ENCODE measurements at places on chromosomes 7 and 10. TPM values are rescaled to one million over a fixed set of nuclear protein-coding genes. Genes with fewer than 3 reads are reported as not detected.

POU6F2 gene
- 0.32 TPM for total RNA-seq

EN2 gene
- not detected for total RNA-seq

GLI3 gene
- total RNA-seq = 0.15 TPM

ABCA13 gene
- total RNA-seq = 0.05 TPM

NUTM2E gene
- total RNA-seq = 0.28 TPM

CLRN3 gene
- not detected for total RNA-seq

OR6V1 gene
- not detected for total RNA-seq

SLC13A4 gene
- total RNA-seq = not detected

H2AZ2 gene
- 331 TPM for total RNA-seq

RINT1 gene
- total RNA-seq = 22.8 TPM

PLEKHA1 gene
- total RNA-seq = 5.3 TPM

DNA sequence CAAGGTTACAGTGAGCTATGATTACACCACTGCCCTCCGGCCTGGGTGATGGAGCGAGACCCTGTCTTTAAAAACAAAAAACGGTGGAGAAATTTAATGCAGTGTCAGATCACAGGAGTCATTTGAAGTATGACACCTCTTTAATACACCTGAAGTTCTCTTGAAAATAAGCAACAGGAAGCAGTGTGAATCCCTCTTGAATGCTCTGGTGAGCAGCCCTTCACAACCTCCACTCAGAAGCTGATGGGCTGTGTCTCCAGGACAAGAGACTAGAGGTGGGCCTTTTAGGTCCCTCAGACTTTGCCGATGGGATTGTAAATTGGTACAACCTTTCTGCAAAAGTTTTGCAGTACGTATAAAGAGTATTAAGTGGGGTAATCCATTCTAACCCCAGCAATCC lies 50.1 kb downstream of the CYP26A1 start:
- no peaks in the 10 kb centered on the region for H3K27me3 ChIP-seq
- no peak overlapping the region for H3K4me3 ChIP-seq
- H3K27ac ChIP-seq = no peak overlapping the region
- peaks cover 6% of the 10 kb centered on the region for H3K36me3 ChIP-seq

- H3K36me3 ChIP-seq = no peaks in the 10 kb centered on the region
- no peak overlapping the region for H3K27ac ChIP-seq
- H3K4me3 ChIP-seq = no peak overlapping the region
- H3K27me3 ChIP-seq = no peaks in the 10 kb centered on the region
Observed at GRCh38 chr7:97693586-97693985, 38.3 kb upstream of the TAC1 start.

- no peaks in the 10 kb centered on the region for H3K27me3 ChIP-seq
- no peak overlapping the region for H3K27ac ChIP-seq
- no peaks in the 10 kb centered on the region for H3K36me3 ChIP-seq
- no peak for DNase-seq
Observed at GRCh38 chr10:82668221-82668895, 793.4 kb downstream of the NRG3 start.

DNA sequence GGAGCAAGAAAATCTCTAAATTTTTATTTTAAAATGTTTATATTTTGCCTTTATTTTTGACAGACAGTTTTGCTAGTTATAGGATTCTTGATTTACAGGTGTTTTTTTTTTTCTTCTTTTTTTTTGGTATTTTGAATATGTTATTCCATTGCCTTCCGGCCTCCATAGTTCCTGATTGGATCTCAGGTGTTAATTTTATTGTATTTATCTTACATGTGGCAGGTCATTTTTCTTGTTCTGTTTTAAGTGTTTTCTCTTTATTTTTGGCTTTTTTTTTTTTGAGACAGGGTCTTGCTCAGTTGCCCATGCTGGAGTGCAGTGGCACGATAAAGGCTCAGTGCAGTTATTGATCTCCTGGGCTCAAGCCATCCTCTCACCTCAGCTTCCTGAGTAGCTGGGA lies 73.9 kb downstream of the MLLT10 start:
- H3K27ac ChIP-seq = no peak overlapping the region
- no peaks in the 10 kb centered on the region for H3K27me3 ChIP-seq
- H3K36me3 ChIP-seq = peaks cover 45% of the 10 kb centered on the region

DNA sequence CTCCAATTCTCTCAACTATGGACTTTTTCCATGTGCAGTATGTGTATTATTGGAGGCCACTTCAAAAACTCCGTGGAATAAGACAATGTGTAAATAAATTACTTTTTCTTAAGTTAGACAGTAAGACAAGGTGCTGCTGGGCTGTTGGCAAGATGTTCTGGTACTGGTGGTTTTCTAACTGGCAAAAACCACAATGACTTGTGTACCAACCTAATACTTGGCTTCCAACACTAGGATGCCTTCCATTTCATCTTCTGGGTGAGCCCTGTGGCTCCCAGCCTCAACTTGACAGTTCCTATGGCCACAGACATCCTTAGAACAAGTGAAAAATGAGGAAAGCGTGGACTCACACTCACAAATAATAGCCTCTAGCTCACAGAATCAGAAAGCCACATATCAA lies 77.0 kb downstream of the OSBPL3 start:
- no peaks in the 10 kb centered on the region for H3K27me3 ChIP-seq
- DNase-seq = no peak
- peaks cover 19% of the 10 kb centered on the region for H3K36me3 ChIP-seq
- H3K4me1 ChIP-seq = peaks cover 54% of the 10 kb centered on the region
- no peak overlapping the region for H3K4me3 ChIP-seq

DNA sequence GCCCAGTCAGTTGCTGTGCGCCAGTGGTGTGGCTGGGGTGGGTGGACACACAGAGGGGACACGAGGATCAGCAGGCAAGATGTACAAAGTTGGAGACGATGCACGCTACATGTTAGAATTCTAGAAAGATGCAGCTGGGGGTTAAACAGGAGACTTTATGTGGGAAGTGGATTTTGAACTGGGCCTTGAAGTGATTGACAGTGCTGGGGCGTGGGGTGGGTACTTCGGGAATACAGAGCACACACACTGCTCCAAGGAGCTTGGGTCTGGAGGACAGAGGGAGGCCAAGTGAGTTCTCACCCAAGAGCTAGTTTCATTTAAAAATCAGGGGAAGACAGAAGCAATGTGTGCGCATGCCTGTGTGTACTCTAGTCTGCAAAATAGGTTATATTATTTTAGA lies 87.1 kb downstream of the CREM start:
- H3K36me3 ChIP-seq = peaks cover 46% of the 10 kb centered on the region
- peaks cover 61% of the 10 kb centered on the region for H3K4me1 ChIP-seq
- DNase-seq = no peak
- H3K27me3 ChIP-seq = no peaks in the 10 kb centered on the region
- no peak overlapping the region for H3K27ac ChIP-seq

- no peaks in the 10 kb centered on the region for H3K4me1 ChIP-seq
- H3K27me3 ChIP-seq = peaks cover 10% of the 10 kb centered on the region
- no peaks in the 10 kb centered on the region for H3K36me3 ChIP-seq
- H3K27ac ChIP-seq = no peak overlapping the region
- DNase-seq = peak; percentile 31
Observed at GRCh38 chr10:119022846-119023552, 6.5 kb upstream of the NANOS1 start.

GRCh38 chr10:97822261-97822687 lies 27.4 kb upstream of the GOLGA7B start:
- no peak overlapping the region for H3K4me3 ChIP-seq
- DNase-seq = no peak
- H3K4me1 ChIP-seq = no peaks in the 10 kb centered on the region
- H3K27me3 ChIP-seq = peaks cover 2% of the 10 kb centered on the region
- H3K36me3 ChIP-seq = no peaks in the 10 kb centered on the region

DNA sequence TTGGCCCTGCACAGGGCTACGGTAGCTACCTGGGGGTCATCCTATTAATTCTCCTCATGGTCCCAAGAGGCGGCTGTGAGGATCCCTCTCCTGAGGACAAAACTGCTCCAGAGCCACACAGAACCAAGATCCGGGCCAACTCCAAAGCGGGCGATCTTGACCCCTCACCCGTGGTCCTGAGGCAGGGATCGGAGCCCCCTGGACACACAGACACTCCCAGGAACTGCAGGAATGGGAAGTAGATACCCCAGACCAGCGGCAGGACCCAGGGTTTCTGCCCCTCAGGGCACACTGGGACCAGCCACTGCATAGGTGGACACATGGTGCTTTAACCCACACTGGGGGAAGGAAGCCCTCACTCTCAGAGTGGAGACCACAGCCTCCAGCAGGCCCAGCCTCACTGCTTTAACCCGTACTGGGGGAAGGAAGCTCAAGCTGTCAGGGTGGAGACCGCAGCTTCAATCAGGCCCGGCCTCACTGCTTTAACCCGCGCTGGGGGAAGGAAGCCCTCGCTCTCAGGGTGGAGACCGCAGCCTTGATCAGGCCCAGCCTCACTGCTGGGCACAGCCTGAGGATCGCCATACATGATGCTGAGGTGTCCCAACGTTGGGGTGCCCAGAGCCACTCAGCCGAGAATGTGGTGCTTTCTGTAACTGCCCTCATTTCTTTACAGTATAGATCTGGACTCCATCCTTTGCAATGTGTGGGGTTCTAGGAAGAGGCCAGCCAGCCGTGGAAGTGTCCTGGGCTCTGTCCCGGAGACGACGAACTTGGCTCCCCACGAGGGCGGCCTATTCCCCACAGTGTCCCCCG lies 60.1 kb downstream of the DIP2C start:
- no peaks in the 10 kb centered on the region for H3K36me3 ChIP-seq
- no peak overlapping the region for H3K4me3 ChIP-seq
- DNase-seq = no peak
- H3K4me1 ChIP-seq = no peaks in the 10 kb centered on the region
- no peak overlapping the region for H3K27ac ChIP-seq

DNA sequence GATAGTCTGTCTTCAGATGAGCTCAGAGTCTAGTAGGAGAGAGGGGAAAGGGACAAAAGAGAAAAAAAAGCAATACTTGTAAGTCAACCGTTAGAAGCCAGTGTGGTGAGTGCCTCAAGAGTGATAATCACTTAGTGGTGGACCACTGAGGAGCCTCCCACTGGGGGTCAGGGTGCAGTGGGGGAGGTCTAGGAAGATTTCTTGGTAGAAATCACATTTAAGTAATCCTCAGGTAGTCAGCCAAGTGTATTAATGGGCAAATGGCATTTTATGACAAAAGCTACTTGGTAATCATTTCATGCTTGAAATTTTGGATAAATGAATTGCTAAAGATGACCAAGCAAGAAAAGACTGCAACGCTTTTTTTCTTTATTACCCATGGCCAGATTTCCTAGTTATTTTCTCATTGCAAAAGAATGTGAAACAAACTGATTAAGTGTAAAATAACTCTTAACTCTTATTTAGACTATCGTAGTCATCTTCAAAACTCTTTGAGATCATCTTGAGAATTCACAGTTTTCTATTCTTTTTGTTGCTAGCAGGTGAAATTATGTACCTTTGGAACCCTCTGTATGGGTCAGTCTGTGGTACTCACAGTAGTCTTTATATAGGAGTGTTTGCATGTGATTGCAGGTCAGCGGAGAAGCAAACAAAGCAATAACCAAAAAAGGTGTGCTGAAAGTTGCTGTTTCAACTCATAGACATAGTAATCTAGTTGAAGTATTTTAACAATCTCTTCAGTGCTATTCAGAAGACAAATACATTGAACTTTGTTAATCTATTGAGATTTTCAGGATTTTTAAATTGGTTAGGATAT lies 63.9 kb downstream of the PPP1R9A start:
- no peak overlapping the region for H3K27ac ChIP-seq
- no peak for DNase-seq
- no peaks in the 10 kb centered on the region for H3K4me1 ChIP-seq

- H3K27ac ChIP-seq = no peak overlapping the region
- H3K4me1 ChIP-seq = no peaks in the 10 kb centered on the region
- H3K4me3 ChIP-seq = no peak overlapping the region
- H3K36me3 ChIP-seq = no peaks in the 10 kb centered on the region
- peaks cover 3% of the 10 kb centered on the region for H3K27me3 ChIP-seq
Observed at GRCh38 chr7:123783820-123784219, 35.0 kb upstream of the WASL start.

GRCh38 chr10:1120306-1120705 lies 64.1 kb downstream of the WDR37 start:
- no peaks in the 10 kb centered on the region for H3K27me3 ChIP-seq
- H3K4me3 ChIP-seq = no peak overlapping the region
- peaks cover 65% of the 10 kb centered on the region for H3K36me3 ChIP-seq

DNA sequence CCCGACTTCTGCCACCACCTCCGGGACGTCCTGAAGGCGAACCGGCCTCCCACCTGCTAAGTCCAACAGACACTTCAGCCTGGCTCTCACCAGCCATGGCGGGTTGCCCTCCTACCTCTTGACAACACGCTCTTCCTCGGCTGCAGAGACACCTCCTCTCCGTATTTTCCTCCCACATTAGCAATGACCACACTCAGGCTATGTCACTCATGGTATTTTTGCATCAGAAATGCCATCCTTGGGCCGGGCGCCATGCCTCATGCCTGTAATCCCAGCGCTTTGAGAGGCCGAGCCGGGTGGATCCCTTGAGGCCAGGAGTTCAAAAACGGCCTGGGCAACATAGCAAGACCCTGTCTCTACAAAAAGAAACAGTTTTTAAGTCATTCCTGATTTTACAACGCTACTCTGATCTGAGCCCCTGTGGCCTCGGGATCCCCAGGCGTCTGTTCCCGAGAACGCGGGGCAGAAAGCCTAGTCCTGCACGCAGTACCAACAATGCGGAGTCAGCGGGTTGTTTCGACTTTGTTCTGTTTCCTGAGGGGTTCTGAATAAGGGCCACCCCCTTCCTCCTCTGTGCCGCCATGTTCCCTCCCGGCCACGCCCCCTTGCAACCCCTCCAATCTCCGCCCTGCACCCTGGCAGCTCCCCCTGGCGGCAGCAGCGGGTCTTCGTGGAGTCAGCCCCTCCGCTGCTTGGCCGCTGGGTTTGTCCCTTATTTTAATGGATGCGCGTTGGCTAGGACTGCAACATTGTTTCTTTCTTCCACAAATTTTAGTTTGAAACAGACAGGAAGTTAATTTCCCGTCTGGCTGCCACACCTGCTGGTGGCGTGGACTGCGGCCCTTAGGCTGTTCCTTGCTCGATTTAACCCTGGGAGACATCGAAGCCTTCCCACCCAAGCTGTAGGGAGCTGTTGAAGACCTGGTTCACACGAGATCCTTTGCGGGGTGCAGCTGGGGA lies 9.7 kb upstream of the ZFAND2A start:
- peak overlapping the region; percentile 95 for H3K27ac ChIP-seq
- peak overlapping the region; percentile 80 for H3K4me3 ChIP-seq
- H3K4me1 ChIP-seq = peaks cover 14% of the 10 kb centered on the region
- peak; percentile 96 for DNase-seq

DNA sequence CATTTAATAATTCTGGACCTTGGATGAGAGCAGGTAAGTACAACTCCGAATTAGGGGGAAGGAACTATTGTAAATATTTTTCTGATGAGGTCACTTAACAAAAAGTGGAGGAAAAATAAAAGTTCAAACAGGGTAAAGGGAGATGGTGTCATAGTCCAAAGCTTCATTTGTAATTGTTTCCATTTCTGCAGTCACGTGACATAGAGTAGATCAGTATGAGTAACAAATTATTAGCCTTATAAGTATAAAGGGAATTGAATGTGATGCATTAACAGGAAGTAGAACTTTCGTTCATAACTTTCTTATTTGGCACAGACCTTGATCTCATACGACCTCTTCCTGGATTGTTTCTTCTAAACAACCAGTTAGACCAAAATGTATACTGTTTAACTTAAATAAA lies 347.2 kb upstream of the TPK1 start:
- H3K4me1 ChIP-seq = no peaks in the 10 kb centered on the region
- no peaks in the 10 kb centered on the region for H3K36me3 ChIP-seq
- H3K27ac ChIP-seq = no peak overlapping the region
- no peak overlapping the region for H3K4me3 ChIP-seq
- H3K27me3 ChIP-seq = no peaks in the 10 kb centered on the region

GRCh38 chr7:80047856-80048459 lies 86.7 kb upstream of the GNAI1 start:
- no peaks in the 10 kb centered on the region for H3K4me1 ChIP-seq
- DNase-seq = no peak
- H3K27ac ChIP-seq = no peak overlapping the region
- H3K36me3 ChIP-seq = no peaks in the 10 kb centered on the region
- no peaks in the 10 kb centered on the region for H3K27me3 ChIP-seq
- H3K4me3 ChIP-seq = no peak overlapping the region

Measured in activated CD8-positive, alpha-beta memory T cell treated with anti-CD3 and anti-CD28 coated beads, Interleukin-2, amount 10 ng/mL, durations not matched to agents 7 days and 5 days (primary cell).